Fibroblast of the conjunctiva (primary cell): ENCODE measurements at places on chromosomes 13 and 19.
A peak's percentile ranks its signal among the peaks of the same experiment; 100 is the strongest.

- DNase-seq: no peak
Measured at GRCh38 chr13:34224877-34225276, 406.9 kb downstream of the RFC3 start.

DNA sequence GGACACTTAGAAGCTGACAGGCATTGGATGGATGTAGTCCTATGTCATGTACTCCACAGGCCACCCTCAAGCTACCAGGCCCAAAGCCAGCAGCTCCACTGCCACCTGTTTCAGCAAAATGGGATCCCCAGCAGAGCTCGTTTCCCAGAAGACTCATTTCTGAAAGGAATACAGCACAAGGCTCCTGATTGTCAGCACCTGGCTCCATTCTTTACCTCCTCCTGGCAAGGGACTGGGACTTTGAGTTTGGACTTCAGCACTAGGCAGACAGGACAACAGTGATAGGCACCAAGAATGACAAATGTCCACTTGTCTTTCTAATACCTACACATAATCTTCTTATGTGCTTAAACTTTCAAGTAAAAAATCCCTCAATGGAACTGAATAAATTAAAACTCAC, 150.4 kb upstream of the RXFP2 start:
- no peak for DNase-seq

DNA sequence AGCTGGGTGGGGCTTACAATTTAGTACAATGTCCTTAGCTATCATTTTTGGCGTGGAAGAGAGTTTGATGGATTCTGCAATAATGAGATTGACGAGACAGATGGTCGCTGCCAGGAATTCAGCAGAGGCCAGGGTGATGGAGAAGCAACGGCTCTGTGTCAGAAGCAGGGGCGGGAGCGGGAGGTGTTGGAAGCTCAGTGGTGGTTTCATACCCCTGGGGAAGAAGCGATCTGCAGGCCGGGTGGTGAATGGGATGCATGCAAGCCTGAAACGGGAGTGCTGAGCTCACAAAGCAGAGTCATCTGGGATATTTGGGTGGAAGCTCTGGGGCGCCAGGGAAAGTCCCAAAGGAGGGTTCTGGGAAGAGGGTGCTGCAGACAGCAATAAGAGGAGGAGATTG, 370.8 kb downstream of the ZNF536 start:
- DNase-seq: no peak

DNA sequence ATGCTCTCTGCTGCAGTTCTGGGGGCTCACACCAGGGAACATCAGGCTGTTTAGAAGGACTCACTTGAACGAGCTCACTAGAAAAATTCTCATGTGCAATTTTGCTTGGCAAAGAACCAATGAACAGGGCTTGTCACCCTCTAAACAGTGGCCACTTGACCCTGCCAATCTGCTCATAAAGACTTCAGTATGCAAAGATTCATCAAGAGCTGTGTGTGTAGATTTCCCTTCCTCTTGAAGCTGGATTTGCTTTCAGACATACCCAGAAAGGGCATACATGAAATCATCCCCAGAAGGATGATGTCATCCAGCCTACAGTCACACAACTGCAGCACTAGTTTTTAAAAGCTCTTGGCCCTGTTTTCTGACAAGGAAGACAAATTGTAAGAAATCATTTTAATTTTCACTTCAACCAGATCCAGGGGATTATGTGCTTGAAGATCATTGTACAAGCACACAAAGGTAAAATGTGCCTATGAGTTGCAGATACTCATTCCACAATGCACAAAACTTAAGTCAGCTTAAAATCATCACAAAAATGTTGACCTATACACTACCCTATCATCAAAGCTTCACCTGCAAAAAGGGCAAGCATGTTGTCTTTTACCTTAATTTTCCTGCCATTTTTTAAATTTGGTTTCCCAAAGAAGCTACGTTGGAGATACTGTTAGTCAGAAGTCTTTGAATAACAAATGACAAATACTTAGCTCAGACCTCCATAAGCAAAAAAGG, 5.2 kb upstream of the STK24 start:
- no peak for DNase-seq

GRCh38 chr13:36839981-36840380, 21.0 kb downstream of the RFXAP start:
- DNase-seq: no peak

GRCh38 chr19:57269515-57270250, 10.6 kb upstream of the ZNF460 start:
- peak; percentile 47 for DNase-seq

- DNase-seq: no peak
Measured at GRCh38 chr13:39712626-39713025, 57.2 kb downstream of the COG6 start.

GRCh38 chr19:33465371-33465770, 56.2 kb downstream of the PEPD start:
- no peak for DNase-seq

DNA sequence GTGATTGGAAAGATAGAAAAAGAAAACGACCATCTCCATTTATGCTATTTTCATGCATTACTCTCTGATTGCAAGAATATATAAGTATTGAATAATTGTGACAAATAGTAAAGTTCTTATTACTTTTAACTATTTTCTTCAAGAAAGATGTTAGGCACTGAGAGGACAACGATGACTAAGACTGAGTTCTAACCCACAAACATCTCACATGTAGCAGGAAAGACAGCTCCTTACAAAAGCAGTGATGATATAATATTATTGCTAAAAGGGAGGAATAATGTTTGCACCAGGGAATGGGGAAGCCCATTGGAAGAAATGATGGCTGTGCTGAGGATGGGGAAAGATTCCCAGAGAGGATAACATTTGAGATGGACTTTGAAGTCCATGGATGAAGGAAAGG, 22.6 kb downstream of the RXFP2 start:
- DNase-seq: no peak

DNA sequence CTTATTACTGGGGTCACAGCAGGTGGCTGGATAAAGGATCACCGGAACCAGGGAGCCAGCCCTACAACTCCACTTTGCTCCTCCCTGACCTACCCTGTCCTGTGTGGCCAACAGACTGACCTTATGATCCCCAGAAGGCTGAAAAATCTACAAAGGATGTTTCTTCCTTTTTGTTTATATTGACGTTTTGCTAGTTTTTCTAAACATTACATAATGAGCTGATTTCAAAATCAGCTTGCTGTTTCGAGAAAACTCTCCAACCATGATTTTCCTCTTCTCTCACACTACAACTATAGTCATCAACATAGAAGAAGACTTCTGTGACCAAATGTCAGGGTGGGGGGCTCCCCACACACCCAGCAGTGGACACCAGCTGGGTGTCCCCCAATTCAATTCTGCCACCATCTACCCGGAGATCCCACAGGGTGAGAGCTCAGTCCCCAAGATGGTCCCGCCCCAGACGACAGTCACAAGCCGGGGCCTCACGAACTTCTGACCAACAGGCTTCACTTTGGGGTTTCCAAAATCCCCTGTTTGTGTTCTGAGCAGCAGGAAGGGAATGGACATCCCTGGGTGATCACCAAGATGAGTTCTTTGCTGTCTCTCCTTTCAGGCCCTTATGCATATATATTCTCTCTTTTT, 35.0 kb downstream of the ZNF536 start:
- DNase-seq: no peak

- DNase-seq: no peak
Measured at GRCh38 chr13:98489446-98490194, 87.3 kb downstream of the STK24 start.

- DNase-seq: no peak
Measured at GRCh38 chr19:55384131-55384919, at the start of gene TMEM238. Gene TMEM238 (minus strand): TSS chr19:55384292. CDS start chr19:55384259, 33 bp downstream.

DNA sequence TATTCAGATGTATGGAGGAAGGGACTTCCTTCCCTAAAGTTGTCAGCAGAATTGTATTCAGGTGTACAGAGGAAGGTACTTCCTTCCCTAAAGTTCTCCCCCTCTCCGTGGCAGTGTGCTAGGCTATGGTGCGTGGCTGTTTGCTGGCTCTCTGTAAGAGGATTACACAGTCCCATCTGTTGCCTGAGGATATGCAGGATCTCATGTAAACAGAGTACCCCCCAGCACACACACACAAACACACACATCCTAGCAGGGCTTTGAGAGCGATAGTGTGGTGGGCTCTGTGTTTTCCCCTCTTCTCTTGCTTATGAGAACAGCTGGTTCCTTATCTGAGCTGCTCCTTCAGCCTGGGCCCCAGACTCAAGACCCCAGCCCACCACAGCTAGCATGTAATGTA, 10.3 kb downstream of the NEK5 start:
- no peak for DNase-seq

DNA sequence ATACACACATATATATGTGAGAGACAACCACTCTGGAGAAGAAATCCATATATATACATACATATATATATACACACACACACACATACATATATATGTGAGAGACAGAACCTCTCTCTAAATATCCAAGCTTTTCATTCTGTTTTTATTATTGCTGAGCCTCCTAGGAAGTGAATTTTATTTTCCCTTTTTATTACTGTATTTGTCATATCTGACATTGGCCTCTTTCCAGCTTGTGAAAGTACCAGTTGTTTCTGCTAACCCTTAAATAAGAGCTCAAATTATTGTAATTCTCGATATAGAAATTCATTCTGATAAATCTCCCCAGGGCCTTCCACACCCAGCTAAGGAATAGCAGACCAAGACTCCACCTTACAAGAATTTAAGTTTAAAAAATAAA, 81.0 kb downstream of the NUFIP1 start:
- no peak for DNase-seq

DNA sequence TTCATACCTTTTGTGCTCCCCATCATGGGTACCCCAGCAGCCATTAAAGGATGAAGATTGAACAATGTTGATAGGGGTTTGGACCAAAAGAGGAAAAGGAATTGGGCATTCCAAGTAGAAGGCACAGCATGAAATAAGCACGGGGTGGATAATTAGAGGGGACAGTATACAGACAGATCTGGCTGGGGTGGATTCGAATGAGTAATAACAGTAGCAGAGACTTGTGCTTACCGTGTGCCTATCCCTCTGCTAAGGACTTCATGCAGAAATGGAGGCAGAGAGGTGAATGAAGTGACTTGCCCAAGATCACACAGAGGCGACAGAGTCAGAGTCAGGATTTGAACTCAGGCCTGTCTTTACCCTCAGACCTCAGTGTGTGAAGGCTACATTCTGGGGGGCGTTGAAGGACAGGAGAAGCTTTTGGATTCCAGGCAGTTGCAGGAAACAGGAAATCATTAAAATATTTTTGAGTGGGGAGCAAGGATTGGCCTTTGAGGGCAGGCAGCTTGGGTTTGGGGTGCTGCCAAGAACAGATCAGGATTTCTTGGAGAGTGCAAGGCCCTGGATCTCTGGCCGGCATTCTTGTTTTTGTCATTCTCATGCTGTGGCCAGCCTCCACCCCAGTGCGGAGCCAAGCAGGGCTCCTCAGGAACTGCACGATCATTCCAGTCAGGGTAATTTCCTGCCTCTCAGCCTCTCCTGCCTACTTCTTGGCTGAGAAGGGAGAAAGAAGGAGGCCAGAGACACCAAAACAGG, 18.7 kb downstream of the PAF1 start:
- peak; percentile 90 for DNase-seq

DNA sequence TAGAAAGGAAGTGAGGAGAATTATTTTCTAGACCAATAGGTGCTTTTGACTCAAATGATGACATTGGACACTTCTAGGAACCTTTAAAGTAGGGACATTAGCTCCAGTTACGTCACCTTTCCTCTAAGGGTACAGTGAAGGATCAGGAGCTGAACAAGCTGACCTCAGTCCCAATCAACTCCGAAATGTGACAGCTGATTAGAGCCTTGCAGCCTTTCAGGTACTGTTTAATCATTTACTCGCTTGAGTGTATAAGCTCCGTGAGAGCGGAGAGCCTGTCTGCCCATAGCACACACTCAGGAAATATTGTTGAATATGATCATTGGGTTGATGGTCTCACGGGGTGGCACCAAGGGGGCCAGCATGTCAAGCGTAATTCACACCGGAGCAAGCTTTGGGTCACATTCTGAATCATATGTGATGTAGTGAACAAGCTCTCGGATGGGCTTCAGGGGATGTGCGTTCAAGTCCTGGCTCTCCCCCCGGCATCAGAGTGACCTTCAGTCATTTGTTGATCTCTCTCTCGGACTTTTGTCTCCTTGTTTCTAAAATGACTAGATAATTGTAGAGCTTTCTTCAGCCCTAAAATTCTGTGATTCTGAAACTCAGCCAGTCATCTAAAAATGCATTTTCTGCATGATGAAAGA, 141.9 kb downstream of the ZIC5 start:
- no peak for DNase-seq
